Memory B cell (primary cell): ENCODE measurements at places on chromosomes 1 and 21.

DNA sequence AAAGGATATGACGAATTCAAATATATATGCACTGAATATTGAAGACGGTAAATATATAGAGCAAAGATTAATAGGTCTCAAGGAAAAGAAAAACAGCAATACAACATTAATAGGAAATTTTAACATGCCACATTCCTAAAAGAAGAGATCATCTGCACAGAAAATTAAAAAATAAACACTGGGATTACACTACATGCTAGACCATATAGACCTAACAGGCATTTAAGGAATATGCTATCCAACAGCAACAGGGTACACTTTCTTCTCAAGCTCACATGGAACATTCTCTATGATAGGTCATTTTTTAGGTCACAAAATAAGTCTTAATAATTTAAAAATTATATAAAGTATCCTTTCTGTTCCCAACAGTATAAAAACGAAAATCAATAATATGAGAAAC is 1038.3 kb downstream of the KCNT2 start:
- DNase-seq: no peak

GRCh38 chr1:182681568-182681912 is 2.8 kb downstream of the RGS8 start:
- no peak for DNase-seq

DNA sequence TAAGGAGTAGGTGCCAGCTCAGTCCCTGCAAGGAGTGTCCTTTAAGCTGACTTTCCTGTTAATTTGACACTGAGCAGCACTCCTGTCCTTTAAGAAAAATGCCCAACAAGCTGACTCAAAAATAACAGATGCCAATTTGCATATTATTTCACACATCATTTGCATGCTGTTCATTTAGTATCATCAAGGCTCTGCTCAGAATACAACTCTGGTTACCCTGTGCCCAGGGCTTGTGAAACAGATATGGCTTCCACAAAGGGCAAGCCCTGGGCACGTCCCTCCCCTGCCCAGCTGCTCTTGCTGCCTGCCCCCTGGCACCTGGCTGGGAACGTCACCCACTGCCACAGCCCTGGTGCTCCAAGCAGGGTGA is 10.3 kb downstream of the KCNN3 start:
- no peak for DNase-seq

GRCh38 chr21:31529406-31529805 is 130.1 kb upstream of the SOD1 start:
- no peak for DNase-seq

DNA sequence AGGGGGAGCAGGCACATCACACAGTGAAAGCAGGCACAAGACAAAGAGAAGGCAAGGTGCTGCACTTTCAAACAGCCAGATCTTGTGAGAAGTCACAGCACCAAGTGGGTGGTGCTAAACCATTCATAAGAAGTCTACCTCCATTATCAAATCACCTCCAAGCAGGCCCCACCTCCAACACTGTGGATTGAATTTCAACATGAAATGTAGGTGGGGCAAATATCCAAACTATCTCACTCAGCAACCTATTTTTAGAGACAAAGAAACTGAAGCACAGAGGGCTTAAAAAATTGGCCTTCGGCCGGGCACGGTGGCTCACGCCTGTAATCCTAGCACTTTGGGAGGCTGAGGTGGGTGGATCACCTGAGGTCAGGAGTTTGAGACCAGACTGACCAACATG is 90.4 kb downstream of the UBE2U start:
- no peak for DNase-seq

DNA sequence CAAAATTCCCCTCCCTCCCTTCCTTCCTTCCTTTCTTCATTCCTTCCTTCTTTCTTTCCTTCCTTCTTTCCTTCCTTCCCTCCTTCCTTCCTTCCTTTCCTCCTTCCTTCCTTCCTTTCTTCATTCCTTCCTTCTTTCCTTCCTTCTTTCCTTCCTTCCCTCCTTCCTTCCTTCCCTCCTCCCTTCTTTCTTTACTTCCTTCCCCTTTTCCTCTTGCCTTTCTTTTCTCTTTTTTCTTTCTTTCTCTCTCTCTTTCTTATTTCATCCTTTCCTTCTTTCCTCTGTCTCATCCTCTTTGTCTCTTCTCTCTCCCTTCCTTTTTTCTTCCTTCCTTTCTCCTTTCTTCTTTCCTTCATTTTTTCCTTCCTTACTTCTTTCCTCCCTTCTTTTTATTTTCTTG is 171.9 kb upstream of the BRINP3 start:
- DNase-seq: no peak

GRCh38 chr1:17606826-17607440 is 67.4 kb downstream of the ARHGEF10L start:
- peak; percentile 55 for DNase-seq

- no peak for DNase-seq
Measured at GRCh38 chr1:203524824-203525223, 30.9 kb downstream of the OPTC start.

GRCh38 chr1:209650454-209650853 is 1.8 kb downstream of the LAMB3 start:
- DNase-seq: no peak

DNA sequence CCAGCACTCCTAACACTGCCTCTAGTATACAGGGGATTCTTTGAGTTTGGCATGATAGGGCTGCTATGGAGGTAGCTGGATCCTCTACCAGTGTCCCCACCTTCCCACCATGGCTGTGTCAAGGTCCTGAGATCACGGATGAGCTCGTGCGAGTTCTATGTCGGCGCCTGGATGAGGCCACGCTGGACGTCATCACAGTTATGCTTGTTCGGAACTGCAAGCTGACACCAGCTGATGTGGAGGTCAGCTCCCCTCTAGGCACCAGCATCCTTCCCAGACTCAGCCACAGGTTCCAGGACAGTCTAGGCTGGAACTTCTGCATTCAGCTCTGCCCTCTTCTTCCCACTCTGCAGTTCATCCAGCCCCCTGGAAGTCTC is 15.2 kb downstream of the HYI start:
- DNase-seq: no peak

DNA sequence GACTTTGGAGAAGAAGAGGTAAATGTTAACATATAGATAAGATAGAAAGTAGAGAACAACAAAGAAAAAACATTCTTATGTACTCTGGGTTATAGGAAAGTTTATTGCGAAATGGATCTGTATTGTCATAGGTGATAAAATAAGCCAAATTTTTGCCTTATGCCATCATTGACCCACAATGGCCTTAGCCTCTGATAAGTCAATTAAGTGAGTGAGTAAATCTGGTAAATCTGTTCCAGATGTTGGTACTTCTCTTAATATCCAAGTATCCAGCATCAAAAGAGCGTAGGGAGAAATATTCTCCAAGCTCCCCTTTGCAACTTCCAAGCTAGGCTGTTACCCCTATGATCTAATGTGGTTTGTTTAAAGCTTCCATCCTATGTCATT is 38.3 kb upstream of the CLCA4 start:
- no peak for DNase-seq

DNA sequence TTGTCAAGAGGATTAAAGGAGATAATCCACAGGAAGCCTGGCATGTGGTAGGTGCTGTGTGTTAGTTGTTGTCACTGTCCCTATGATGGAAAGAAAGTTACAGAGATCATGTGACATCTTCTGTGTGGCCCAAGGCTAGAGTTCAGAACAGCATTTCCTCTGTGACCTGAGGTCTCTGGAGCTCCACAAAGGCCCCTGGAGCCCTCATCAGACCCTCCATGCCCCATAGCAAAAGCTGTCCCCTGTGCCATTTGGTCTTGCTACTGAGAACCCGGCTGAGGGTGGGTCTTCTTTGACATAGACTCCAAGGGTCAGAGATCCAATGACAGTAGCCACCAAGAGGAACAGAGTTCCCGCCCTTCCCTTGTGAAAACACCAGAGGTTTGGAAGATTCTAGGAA is 8.1 kb downstream of the CELA2B start:
- DNase-seq: no peak

DNA sequence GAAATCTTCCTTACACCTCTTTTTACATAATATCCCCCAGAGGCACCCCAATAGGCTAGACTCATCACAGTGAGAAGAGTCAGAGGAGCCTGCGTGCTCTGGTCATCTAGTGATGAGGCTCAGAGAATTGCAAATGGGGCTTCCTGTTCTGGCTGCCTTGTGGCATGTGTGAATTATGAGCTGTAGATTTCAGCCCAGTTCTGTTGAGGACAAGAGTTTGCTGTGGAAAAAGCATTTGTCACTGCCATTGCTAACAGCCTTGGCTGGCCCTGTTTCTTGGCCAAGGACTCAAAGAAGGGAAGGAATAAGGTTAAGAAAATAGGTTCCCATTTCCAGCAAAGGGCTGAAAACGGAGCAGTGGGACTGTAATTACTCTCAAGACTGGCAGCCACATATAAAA is 30.7 kb downstream of the MRAP start:
- DNase-seq: no peak

DNA sequence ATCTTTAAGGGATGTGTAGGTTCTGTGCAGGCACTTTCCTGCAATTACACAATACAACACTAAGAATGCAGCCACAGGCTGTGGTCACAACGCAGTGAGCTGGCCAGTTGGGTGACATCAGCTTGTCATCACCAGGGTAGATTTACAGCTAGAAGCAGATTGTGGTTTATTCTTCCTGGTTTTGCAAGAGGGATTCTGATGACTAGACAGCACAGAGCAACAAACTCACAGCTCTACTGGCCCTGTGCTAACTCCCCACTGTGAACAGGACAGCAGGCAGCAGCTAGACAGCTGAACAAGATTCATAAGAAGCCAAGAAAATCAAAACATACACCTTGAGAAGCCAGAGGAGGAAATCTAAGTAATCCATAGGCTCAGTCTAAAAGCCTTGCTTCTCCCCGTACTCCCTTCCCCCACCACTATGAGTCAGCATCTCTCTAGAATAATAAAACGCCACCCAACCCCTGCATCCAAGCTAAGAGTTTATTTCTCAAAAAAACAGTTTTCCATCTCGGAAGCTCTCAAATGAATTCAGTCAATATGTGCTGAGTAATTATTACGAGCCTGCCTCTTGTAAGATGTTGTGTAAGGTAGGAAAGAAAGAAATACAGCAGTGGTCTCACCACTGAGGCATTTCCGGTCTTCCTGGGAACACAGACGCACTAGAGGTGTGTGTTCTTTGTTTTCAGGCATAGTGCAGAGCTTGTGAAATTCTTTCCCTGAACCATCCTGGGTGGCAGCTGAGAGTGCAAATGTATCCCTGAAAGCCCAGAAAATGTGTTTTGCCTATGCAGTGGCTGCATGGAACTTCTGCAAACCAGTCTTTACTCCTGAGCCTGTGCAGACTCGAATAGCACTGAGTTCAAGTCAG is 162.8 kb downstream of the NTPCR start:
- no peak for DNase-seq

DNA sequence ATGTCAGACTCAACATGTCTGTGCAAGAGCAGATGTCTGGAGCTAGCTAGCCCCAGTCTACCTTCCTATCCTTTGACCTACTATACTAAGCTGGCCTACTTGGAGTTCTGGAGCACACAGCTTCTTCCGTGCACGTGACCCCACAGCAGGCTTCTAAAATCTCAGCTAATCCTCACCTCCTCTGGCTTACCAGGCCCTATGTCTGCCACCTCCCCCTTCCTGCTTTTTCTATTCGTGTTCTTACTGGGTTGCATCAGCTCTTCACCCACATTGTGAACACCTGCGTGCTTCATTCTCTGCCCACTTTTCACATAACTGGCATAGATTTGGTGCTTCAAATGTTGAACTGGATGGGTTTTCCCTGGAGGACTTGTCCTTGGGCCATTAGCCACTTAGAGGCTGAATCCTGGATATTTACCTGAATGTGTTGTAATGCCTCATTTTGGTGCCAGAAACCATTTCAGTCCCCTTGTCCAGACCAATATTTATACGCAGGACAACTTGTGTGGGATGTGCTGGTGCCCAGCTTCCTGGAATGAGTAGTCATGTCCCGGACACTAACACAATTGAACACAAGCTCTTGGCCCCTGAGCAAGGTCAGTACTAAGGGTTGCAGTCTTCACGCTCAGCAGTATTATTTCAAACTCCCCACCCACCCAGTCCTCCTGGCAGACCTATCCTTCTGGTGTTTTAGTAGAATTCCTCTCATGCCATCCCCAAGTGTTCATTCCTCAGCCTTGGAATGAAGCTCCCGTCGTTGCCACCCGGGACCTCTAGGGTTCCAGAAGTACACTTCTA is 24.0 kb downstream of the TENT5C start:
- no peak for DNase-seq

DNA sequence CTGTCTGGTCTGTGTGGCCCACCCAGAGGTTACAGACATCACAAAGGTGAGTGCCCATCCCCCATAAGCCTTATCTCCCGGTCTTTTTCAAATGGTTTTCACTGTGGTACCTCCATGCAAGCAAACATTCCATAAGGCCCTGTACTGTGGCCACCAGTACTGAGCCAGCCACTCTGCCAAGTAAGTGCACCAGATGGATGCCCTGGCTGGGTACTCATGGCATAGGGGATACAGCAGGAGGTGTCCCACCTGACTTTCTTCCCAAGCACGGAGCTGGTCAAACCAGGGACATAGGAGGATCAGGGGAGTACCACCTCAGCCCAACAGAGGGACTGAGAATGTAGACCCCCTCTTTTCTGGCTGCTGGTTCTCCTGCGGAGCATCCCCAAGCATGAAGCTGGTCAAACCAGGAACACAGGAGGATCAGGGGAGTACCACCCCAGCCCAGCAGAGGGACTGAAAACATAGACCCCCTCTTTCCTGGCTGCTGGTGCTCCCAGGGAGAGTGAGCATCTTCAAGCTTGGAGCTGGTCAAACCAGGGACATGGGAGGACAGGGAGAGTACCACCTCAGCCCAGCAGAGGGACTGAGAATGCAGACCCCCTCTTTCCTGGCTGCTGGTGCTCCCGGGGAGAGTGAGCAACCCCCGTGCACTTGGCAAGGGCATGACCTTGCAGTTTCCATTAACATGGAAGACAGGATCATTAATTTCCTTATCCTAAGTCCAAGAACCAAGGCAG is 81.8 kb upstream of the KLHDC7A start:
- no peak for DNase-seq

DNA sequence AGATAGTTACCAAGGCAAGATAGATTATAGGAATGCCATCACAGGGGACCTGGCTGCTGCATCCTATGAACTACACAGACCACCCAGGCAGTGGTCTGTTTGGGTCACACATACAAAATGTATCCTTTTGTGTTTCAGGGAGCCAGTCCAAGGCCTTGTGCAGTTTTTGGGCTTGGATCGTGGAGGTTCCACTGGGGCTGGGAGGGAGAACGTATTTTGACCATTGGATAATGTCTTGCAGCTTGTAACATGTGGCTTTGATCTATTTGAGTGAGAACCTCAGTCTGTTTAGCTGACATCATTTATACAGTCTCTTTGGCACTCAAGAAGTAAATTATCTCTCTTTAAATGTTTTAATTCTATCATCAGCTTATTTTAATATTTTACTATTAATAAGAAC is 147.3 kb downstream of the DUSP10 start:
- DNase-seq: no peak

GRCh38 chr1:116807394-116808199 is 53.4 kb downstream of the CD2 start:
- no peak for DNase-seq
